ENCODE measurements at places on chromosomes 6 and 20.

GRCh38 chr6:2363211-2363610 lies 117.8 kb upstream of the GMDS start:
- no peak for DNase-seq

DNA sequence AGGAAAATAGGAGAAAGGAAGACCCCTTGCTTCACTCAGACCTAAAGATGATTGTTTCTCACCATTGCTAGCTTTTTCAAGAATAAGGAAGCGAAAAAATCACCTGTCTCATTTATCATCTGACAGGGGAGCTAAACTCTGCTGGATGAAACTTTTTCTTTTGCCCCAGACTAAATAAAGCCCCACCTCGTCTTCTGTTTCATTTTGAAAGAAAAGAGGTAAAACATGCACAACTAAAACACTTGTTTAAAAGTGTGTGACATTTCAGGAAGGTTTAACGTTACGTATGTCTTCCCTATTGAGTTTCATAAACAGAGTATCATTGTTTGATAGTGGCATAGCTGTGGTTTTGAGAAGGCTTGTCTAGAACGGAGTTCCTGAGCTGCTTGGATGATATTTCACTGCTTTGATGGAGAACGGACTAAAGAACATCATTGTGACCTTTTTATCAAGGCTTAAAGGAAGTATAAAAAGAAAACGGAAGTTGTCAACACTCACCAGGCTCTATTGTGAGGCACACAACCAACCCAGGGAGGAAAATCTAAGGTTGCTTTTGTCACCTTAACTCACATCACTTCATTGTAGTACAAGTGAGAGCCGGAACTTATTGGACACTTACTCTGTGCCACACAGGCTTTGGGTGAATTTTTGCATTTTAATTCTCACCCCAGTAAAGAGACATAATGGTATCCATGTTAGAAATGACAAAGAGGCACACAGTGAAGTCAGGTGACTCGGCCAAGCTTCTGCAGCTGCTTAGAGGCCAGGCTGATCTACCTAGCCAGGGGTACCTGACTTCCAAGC lies 29.5 kb downstream of the TSHZ2 start:
- DNase-seq, result no peak

DNA sequence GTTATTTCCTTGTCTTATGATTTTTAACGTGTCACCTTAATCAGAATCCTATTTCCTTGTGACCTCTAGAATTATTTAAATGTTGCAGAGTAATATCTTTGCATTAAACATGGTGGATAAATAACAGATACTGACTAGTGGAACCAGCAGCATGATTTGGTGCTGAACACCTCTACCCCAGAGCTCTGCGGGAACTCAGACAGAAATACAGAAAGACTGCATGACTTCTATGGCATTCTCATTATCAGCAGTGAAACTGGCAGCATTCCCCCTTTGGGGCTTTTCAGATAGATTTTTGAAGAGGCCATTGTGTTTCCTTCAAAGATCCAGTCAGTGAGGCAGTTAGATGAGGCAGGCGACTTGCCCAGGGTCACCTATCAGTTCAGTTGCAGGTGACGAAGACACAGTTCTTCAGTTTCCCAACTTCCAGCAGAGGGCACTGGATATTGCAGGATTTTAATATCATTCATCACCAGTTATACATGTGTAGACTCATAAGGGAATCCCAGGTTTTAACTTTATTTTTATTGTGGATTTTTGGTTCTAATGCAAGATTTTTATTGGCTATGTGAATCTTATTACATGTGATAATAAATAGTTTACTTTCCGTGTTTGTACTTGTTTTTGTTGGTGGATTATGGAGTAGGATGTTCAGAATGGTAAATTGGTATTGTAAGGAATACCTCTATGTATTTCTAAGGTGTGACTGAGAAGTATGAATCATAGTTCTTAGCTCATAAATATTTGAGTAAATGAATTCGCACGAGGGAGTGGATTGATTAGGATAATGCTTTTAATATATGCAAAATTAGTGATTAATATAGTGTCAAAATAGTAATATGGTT lies 81.3 kb downstream of the AFDN start:
- no peak for DNase-seq

DNA sequence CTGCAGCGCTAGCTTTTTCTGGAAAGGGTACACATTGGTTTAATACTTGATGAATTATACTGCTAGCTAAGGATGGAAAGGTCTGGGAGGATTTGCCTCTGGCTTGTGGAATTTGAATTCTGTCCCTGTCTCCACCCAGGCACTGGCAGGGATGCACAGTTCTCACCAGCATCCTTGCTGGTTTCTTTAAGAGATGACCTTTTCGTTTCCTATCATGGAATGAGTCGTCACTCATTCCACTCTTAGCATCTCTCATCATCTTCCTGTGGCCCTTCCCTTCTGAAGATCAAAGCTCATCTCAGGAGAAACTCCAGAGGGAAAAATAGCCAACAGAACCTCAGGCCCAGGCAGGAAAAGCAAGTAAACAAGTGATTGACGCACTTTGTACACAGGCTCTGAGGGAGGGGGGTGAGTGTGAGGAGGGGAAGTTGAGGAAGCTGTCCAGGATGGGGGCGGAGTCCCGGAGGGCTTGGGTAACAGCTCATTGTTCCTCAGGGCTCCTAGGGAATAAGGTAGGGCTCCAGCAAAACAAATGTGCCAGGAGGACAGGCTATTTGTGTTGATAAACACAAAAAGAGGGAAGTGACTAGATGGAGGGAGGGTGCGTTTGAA lies 25.7 kb upstream of the SAYSD1 start:
- no peak for DNase-seq

- no peak for DNase-seq
These were observed 411.7 kb upstream of the SOX4 start for GRCh38 chr6:21181866-21182265.

- no peak for DNase-seq
These were observed 42.2 kb downstream of the PYGB start for GRCh38 chr20:25289886-25290597.

DNA sequence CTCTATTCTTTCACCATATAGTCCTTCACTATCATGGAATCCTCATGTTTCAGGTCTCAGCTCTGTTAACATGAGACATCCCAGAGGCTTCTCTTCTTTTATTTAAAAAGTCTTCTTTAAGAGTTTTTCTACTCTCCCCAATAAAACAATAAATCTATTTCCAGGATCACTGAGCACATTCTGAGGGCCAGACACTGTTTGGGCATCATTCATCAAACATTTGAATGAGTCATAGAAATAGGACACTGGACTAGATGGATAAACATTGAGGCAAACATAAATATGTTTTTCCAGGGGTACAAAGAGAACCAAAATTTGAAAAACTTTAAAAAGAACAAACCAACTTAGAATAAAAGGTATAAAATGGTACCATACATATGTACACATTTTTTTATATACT lies 554.4 kb downstream of the KIF16B start:
- no peak for DNase-seq

DNA sequence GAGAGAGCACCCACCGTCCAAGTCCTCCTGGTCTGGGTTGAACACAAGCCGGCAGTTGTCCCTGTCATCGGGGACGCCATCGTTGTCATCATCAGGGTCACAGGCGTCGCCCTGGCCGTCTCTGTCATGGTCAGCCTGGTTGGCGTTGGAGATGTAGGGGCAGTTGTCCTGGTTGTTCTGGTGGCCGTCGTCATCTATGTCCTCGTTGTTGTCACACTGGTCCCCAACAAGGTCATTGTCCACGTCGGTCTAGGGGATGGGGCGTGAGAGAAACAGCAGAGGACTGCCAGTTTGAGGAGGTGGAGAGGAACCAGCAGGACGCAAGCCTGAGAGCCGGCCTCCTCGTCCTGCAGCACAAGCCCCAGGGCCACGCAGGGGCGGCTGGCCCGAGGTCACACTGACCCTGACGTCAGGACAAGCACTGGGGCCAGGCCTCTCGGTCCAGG lies 28.5 kb downstream of the THBS2 start:
- no peak for DNase-seq

GRCh38 chr20:2652724-2653555 lies 508 bp downstream of the NOP56 start:
- DNase-seq, result peak; percentile 28

GRCh38 chr6:128029826-128030225 lies 129.0 kb upstream of the THEMIS start:
- no peak for DNase-seq

DNA sequence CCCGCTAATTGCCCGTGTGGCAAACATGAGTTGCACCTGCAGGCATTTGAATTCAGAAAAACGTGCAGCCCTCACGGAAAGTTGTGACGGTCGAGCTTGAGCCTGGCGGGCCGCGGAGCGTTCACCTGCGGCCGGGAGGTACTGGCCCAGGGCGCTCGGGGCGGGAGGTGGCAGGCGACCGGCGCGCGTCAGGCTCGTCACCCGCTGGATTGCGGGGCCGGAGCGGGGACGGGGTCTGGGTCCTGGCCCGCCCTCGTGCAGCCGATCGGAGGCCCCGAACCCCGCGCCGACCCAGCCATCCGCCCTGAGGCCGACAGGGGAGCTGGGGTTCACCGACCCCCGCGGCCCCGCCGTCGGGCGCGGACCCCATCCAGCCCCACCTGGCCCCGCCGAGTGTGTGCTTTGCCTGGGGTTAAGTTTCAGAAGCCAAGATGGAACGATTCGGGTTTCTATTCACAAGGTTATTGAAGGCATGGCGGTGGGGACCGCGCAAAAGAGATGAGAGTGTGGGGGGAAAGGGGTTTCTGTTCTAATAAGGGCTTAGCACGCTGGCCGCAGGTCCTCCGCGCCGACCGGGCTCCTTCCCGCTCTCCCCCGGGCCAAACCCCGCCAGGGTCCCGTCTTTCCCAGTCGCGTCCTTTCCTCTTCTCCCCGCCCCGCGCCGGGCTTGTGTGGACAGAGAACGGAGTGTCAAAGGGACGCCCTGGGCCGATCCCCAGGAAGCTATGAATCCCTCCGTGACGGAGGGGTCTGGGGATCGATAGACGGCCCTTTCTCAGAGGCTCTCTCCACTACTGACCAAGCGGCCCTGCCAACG lies 1.6 kb upstream of the HEY2 start:
- no peak for DNase-seq

DNA sequence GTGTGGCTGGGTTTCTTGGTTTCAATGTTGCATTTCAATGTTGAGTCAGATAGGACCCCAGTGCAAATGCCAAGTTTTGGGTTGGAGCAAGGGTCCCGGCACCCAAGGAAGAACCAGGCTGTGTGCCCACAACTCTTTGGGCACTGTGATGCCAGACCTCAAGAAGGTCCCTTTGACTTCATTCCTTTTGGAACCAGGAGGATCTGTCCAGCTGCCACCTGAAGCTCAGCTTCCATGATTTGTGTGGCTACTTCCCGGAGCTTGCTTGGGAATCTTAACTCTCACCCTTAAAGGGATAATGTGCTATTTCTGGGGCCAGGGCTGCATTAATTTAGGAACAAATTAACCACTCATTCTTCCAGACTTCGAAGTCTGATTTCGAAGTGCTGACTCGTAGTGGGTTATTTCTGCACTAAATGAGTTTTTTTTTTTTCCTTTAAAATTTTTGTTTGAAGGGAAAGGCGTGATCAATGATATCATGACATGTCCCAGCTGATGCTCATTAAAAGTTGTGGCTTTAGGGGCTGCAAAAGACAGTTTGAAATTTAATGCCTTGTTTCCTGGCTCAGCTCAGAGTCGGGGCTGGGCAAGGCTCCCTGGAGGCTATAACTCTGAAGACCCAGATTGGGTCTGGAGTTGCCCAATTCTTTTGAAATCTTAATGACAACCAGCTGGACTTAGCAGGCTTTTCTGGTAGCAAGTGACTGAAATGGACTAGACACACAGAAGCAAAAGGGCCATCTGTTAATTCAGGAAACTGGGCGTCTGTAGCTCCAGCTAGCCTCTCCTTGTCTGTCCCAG lies 24.0 kb upstream of the PHACTR3 start:
- DNase-seq, result no peak

- DNase-seq, result no peak
These were observed 363.0 kb downstream of the UTRN start for GRCh38 chr6:144647971-144648651.

- DNase-seq, result no peak
These were observed 1.3 kb downstream of the RGS19 start for GRCh38 chr20:64077876-64078551.

- no peak for DNase-seq
These were observed 143.0 kb upstream of the SLC22A16 start for GRCh38 chr6:110619275-110619908.

GRCh38 chr6:106538145-106538544 lies 91.2 kb downstream of the RTN4IP1 start:
- DNase-seq, result no peak

DNA sequence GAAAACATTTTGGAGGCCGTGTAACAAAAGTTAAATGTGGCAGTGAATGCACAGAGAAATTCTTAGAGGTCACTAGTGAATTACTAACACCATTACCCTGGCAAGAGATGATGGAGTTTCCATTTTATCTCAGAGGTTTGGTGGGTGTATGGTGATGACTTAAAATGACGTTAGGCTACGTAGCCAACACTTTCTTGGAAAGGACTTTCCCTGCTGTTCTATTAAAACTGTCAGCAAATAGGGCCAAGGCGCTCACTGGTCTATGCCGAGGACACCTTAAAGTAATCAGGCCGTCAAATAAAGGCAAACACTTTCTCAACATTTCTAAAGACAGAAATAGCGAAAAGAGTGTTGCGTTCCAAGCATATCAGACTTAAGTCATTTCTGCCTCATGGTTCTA lies 160.8 kb downstream of the GMPR start:
- DNase-seq, result no peak

DNA sequence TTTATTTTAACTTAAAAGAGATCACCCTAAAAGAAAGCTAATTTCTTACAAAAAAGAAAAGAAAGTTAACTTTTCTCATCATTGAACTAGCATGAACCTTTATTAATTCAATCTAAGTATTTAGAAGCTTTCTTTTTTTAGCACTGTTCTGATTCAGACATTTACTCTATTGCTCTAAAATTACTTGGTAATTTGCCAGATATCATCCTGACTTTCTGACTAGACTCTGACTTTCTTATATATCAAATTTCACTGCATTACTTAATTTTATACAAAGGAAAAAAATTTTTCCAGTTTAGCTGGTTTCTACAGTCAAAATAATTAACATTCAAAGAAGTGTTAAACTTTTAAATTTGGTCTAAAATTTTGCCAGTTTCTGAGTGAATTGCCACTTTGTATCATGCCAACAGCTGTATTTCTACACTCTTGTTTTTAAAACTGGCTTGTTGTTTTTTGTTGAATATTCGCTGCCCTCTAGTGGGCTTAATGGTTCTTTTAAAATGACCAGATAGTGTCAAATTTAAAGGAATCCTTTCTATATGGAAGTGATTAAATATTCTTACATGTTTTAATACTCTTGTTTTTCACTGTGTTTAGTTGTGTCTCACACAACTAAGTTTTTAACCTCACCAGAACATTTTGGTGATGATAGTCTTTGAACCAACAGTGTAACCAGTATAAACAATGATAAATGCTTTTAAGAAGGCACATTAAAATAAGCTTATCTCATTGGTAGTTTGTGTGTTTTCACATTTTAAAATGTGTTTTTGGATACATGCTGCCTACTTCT lies 102.0 kb downstream of the POPDC3 start:
- no peak for DNase-seq

Data from stimulated activated CD8-positive, alpha-beta memory T cell treated with anti-CD3 and anti-CD28 coated beads, Interleukin-7, amount 100 ng/mL, for 24 hours (primary cell).